Esophagus squamous epithelium (tissue), 5 donors: ENCODE measurements at places on chromosomes 16 and 17.

- DNase-seq: no peak
Measured at GRCh38 chr16:1580956-1581355, 30.9 kb downstream of the IFT140 start.

GRCh38 chr16:9479008-9479407 lies 387.6 kb downstream of the HAPSTR1 start:
- DNase-seq: no peak

- no peak for DNase-seq
Measured at GRCh38 chr16:8998108-8998507, 34.4 kb upstream of the USP7 start.

DNA sequence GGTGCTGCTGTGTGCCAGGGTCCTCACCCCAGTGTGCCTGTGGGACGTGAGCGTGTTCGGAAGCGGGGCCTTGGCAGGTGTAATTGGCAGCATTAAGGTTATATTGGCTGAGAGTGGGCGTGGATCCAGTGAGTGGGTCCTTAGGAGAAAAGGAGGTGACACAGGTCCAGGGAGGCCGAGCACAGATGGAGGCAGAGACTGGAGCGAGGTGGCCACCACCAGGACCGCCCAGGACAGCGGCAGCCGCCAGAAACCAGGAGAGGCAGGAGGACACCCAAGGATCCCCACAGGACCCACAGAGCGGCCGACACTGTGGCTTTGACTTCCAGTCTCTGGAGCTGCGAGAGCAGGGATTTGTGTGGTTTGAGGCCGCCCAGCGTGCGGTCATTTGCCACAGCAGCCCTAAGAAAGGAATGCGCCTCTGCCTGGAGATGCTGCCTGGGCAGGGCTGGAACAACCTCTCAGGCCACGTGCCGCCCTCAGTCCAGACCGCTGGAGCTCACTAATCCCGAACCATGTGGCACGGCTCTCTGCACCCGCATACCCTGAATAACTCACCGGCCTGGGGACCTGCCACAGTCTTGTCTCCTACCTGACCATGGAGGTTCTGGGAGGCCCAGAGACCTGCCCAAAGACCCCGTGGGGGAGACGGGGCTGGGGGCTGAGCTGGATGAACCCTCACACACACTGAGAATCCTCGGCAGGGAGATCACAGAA lies 45.4 kb downstream of the SOX8 start:
- no peak for DNase-seq

- no peak for DNase-seq
Measured at GRCh38 chr16:4535627-4536108, 2.9 kb downstream of the CDIP1 start.

DNA sequence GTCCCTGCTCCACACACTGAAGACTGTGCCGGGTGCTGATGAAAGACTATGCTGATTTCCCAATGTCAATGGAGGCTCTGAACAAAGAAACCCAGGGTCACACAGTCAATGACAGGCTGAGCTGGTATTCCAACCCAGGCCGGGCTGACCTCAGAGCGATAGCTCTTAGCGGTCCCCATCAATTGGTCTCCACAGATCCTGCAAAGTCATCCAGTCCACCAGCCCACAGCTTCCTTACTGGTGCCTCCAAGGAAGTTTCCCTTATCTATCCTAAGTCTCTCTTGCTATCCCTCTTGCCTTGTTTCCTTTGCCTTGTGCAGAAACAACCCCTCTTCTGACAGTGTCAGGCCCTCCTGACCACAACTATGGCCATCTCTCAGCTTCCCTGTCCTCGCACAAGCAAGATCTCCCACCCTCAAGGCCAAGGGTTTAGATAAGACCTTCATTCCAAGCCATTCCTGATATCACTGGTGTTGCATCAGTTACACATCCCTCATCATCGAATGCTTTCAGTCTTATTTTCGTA lies 52.7 kb upstream of the KSR1 start:
- DNase-seq: no peak

GRCh38 chr17:18161207-18162145 lies 22.2 kb upstream of the ALKBH5 start:
- no peak for DNase-seq

DNA sequence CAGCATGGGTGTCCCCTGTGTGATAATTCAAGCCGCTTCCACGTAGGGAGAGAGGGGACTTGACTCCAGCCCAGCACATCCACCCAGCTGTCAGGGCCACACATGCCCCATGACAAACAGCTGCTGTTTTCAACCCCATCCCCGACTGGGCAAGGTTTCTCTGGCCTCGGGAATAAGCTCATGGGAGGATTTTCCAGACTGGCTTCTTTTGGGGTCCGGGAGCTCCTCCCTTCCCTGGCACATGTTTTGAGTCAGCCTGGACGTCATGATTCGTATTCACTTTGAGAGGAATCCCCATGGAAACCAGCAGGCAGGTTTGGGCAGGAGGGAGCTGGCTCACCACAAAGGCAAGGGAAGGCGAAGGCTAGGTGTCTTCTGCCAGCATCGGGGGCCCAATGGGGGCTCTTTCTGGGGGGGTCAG lies 156.4 kb downstream of the CMIP start:
- DNase-seq: no peak
